Activated CD4-positive, alpha-beta T cell treated with anti-CD3 and anti-CD28 coated beads, Interleukin-2, amount 10 ng/mL, durations not matched to agents 24 days and 14 days (primary cell): ENCODE measurements at places on chromosomes 7 and 10. TPM values are rescaled to one million over a fixed set of nuclear protein-coding genes. Genes with fewer than 3 reads are reported as not detected.

Gene TMEM213
- total RNA-seq = 0.09 TPM in 1 of 2 replicates, not detected in the other

DNA sequence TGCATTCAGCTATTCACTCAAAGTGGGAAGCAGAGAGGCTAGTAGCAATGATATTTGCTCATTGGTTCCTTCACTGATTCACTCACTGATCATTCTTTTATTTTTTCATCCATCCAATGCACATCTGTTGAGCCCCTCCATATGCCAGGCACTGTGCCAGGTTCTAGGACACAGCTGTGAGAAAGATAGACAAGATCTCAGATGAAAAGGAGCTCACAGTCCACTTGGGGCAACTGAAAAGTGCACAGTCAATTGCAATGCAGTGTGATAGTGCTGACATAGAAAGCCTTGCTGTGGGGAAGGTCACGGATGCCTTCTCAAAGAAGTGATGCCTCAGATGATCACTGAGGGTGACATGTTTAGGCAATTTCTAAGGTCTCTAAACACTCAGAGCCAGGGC, 262.3 kb downstream of the PTEN start:
- DNase-seq = peak; percentile 31

- DNase-seq = no peak
Observed at GRCh38 chr7:122327969-122328368, 23.4 kb upstream of the FEZF1 start.

- no peak for DNase-seq
Observed at GRCh38 chr10:105262666-105263065, 621.6 kb downstream of the SORCS3 start.
